Ovary (tissue), 10 donors: ENCODE measurements at places on chromosomes 3 and 15. TPM values are rescaled to one million over a fixed set of nuclear protein-coding genes. Genes with fewer than 3 reads are reported as not detected.

- H3K27me3 ChIP-seq: no peaks in the 10 kb centered on the region
- no peak for DNase-seq
- no peaks in the 10 kb centered on the region for H3K36me3 ChIP-seq
- H3K4me3 ChIP-seq: no peak overlapping the region
Measured at GRCh38 chr15:60774829-60775463, 296.0 kb upstream of the ICE2 start.

- H3K4me1 ChIP-seq: peaks cover 5% of the 10 kb centered on the region
- no peaks in the 10 kb centered on the region for H3K27me3 ChIP-seq
- no peak overlapping the region for H3K27ac ChIP-seq
- H3K4me3 ChIP-seq: no peak overlapping the region
- DNase-seq: no peak
- H3K36me3 ChIP-seq: no peaks in the 10 kb centered on the region
Measured at GRCh38 chr15:68493629-68494028, 61.7 kb upstream of the ITGA11 start.

DNA sequence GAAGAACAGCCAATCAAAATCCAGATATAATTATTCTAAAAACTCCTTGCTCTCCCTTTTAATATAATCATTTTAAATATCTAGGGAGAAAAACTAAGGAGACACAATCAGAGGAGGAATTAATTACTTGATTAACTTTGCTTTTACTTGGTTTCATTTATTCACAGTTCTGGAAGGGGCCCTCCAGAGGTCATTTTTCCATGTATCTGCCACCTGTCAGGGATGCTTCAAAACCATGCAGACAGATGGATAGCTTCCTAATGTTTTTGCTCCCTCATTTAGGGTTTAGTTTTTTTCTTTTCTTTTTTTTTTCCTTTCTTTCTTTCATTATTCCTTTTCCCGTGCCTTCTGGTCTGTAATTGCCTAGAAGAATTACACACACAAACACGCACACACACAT is 438.1 kb upstream of the ARPP21 start:
- no peaks in the 10 kb centered on the region for H3K4me1 ChIP-seq
- no peak for DNase-seq
- H3K4me3 ChIP-seq: no peak overlapping the region
- no peaks in the 10 kb centered on the region for H3K36me3 ChIP-seq

- no peaks in the 10 kb centered on the region for H3K36me3 ChIP-seq
- DNase-seq: no peak
- no peaks in the 10 kb centered on the region for H3K4me1 ChIP-seq
- no peaks in the 10 kb centered on the region for H3K27me3 ChIP-seq
Measured at GRCh38 chr3:44045476-44046275, 196.0 kb upstream of the TOPAZ1 start.

The GABRB3 gene
- total RNA-seq: 6.7 TPM
